Activated CD8-positive, alpha-beta memory T cell treated with anti-CD3 and anti-CD28 coated beads, Interleukin-2, amount 50 U/mL, for 48 hours (primary cell): ENCODE measurements at places on chromosomes 16 and 17.
A peak's percentile ranks its signal among the peaks of the same experiment; 100 is the strongest.

GRCh38 chr17:62219221-62219899 is 154.3 kb upstream of the MED13 start:
- DNase-seq, result no peak

DNA sequence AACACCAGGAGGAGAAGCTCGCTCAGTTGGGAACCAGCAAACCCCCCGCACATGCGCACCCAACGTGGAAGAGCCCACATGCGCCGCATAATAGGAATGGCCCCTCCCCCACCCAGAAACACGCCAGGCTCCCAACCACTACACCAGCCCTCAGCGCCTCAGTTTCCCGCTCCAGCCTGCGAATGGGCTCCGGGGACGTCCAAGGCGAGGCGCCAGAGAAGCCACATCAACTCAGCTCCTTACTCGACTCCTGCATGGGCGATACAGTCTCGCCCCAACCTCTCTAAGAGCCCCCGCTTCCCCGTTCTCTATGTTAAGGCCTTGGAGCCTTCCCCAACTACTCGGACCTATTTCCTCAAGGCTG is 504 bp downstream of the SRSF1 start:
- peak; percentile 83 for DNase-seq

GRCh38 chr16:86882586-86883280 is 304.4 kb downstream of the FOXL1 start:
- DNase-seq, result no peak

- DNase-seq, result no peak
Measured at GRCh38 chr17:35695613-35696012, 35.8 kb upstream of the RASL10B start.

DNA sequence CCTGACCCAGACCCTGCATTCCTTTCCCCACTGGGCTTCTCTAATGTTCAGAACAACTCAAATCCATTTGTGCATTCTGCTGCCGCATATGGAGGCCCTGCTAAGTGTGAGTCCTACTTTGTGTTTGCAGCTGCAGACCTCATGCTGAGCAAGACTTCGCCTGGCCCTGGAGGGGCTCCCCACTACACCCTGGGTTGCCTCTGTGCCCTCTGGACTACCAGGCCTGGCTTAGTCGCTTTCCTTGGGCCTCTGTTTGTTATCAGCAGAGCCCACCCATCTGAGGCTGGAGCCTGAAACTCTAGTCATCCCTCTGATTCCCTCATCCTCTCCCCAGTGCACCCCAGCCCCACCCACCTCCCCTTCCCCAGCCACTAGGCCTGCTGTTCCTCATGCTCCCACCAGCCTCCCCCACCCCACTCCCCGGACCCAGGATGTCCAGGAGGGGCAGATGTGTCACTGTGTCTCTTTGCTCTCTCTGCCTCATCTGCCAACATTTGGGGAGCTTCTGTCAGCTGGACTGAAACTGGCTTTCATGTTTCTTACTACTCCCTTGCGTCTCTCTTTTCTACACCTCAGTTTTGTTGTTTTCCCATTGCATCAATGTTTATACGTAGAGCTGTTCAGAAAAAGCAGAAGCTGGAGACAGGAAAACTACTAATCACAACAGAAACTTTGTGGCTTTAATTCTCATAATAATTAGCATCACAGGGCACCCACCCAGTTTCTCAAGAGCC is 17.9 kb upstream of the CD300E start:
- no peak for DNase-seq

GRCh38 chr17:8955021-8955959 is 10.2 kb downstream of the PIK3R5 start:
- DNase-seq, result no peak

- peak; percentile 65 for DNase-seq
Measured at GRCh38 chr16:50210266-50211038, 55.9 kb upstream of the ADCY7 start.

DNA sequence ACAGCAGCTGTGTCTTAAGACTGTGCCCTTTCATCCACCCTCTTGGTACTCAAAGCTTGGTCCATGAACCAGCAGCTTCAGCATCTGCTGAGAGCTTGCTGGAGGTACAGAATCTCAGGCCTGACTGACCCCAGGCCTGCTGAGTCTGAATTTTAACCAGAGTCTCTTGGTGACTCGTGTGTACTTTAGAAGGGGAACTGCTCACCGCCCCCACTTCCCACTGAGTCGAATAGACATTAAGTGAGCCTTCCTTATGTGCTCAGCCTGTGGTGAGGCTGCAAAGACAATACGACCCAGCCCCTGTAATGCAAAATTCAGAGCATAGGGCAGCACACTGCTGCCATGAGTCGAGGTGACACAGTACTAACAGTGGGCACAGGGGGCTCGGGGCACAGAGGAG is 662.8 kb downstream of the WWOX start:
- no peak for DNase-seq

DNA sequence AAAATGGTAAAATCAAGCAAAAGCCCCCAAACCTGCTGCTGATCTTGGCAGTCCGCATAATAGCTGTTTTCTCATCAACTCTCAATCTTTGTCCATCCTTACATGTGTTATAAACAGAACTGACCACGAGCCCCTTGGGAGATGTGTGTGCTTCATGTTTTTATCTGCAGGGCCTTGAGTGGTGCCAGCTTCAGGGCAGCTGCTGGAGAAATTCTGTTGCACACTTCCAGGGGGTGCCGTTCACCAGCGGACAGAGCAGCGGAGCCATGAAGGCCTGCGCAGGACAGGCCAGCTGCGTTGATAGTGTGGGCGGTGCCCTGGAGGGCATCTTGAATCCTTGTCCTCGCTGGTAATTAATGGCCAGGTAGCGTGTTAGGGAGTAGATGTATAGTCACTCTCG is 20.1 kb downstream of the MPRIP start:
- no peak for DNase-seq

- DNase-seq, result no peak
Measured at GRCh38 chr16:68617734-68618133, 27.4 kb upstream of the CDH3 start.

GRCh38 chr17:31918701-31919128 is 17.2 kb upstream of the UTP6 start:
- DNase-seq, result peak; percentile 20

DNA sequence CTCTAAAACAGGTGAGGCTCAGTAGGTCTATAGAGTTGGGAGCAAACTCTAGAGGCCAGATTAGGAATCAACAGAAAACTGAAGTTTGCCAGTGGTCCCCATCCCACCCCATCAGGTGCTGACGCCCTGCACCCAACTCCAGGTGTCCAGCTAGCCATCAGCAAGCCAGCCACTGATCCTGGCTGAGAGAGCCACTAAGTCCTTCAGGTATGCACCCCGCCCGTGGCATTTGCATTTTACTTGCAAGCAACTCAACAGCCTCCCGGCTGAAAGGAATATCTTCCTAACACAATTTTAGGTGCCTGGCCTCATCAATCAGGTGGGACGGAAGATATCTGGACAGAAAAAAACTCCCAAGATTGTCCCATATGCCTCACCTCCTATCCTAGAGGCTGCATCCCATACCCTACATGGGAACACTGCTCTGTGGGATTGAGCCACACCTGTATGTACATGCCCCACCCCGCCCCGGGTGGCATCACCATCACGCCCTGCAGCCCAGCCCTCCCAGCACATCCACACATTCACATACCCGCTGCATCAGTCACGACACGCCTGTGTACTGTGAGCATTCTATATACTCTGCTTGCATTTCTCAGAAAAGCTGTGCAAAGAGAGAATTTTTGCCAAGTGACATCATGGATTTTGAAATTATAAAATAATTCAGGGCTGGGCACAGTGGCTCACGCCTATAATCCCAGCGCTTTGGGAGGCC is 8.3 kb downstream of the OTOP3 start:
- DNase-seq, result no peak

DNA sequence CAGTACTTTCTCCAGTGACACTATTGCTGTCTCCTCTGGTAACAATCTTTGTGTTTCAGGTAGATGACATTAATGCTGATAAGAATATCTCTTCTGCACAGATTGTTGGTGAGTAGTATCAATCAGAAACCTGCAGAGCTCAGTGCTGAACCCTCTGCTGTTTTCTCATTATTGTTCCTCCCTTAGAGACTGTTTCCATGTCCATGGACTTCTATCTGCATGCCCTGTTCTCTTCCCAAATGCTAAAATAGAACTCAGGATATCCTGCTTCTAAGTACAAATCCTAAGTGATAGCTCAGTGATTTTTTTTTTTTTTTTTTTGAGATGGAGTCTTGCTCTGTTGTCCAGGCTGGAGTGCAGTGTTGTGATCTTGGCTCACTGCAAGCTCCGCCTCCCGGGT is 29.4 kb downstream of the IST1 start:
- DNase-seq, result no peak

DNA sequence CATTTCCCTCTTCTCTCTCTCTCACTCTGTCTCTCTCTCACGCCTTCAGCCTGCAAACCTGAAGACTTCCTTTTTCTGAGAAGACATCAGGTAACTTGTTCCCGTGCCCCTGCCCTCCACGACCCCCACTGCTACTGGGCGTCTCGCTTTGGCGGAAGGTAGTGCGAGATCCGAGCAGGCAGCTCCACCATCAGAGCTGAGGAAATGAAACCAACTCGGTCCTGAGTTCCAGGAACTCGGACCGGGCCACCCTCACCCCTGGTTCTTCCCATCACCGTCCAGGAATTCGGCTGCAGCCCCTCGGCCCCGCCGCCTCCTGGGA is 585 bp downstream of the MLKL start:
- peak; percentile 69 for DNase-seq

GRCh38 chr16:89040861-89041570 is 52.6 kb upstream of the ACSF3 start:
- DNase-seq, result no peak

GRCh38 chr16:67399749-67400704 is 6.7 kb upstream of the TPPP3 start:
- DNase-seq, result no peak

DNA sequence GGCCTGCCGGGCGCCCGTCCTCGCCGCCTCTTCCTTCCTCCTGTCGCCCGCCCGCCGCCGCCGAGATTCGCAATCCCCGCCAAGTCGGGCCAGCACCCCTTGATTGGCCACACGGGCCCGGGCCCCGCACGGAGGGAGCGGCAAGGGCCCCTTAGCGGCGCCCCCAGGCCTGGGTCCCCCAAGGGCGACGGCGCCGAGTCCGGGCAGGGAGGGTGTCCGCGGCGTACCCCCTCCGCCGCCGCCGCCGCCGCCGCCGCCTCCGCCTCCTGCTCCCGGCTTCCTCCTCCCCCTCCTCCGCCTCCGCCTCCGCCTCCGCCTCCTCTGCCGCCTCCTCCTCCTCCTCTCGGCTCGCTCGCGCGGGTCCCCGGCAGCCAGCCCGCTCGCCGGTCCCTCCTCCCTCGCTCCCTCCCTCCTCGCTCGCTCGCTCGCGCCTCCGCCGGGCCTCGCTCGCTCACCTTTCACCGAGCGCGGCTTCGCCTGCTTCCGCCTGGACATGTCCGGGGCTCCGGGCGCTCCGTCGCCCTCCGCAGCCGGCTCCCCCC is 561 bp downstream of the ZNF423 start:
- DNase-seq, result peak; percentile 65

- DNase-seq, result no peak
Measured at GRCh38 chr17:539066-539465, 175.6 kb downstream of the VPS53 start.

DNA sequence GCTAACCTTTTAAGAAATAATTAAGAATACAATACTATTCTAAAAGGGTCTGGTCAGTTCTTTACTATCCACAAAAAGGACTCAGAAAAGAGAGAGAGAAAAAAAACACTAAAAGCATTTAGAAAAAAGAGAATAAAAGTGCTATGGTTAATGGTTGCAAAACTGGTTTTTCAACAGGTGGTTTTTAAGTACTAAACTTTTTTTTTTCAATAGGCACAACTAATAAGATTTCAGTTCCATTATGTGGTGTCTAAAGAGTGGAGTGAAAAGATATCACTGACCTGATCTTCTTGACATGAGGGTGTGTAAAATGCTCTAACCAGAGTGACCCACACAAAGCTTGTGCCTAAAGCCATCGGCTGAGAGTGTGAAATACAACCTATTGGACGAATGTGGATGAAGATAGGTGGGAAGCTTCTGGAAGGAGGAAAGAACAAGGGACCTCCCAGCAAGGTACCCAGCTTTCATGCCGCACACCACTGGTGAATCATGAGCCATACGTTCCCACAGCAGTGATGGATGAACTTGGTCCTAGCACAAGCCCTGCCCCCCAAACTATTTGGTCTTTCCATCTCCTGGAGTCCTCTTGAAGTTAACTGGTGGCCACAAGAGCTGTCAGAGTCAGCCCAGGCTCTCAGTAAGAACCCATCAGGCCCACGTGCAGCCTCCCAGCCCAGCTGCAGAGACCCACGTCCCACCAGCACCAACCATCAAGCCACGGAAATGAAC is 103.0 kb downstream of the ZFHX3 start:
- DNase-seq, result no peak

- DNase-seq, result peak; percentile 77
Measured at GRCh38 chr16:88456356-88457292, 3.5 kb downstream of the ZFPM1 start.

- peak; percentile 72 for DNase-seq
Measured at GRCh38 chr17:77435272-77436057, 294.7 kb downstream of the SEC14L1 start.

DNA sequence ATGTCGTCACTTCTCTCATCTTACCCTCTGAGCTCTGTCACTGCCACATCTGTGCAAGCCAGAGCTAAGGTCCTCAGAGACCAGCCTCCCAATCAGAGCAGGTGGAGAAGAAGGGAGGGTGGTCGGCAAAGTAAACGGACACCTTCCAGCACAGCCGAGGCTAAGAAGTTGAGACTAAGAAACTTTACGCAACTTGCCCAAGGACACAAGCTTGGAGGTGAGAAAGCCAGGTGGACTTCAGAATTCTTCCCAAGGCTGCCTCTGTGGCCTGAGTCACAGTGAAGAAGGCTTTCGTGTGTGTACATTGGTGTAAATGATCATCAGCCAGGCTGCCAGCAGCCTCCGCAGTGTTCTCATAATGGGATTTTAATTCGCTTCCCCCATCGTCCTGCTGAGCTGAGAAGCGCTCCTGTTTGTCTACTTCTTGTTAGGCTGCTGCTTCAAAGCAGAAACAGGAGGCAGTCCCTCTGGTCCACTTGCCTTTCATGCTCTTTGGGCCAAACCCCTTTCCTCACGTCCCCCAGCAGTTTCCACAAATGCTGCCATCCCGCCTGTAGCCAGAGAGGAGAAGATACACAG is 125.0 kb upstream of the RPL38 start:
- DNase-seq, result no peak

GRCh38 chr17:76531486-76532038 is 5.9 kb downstream of the CYGB start:
- DNase-seq, result no peak

GRCh38 chr16:26824469-26824868 is 242.3 kb upstream of the C16orf82 start:
- no peak for DNase-seq

GRCh38 chr17:32814836-32815235 is 62.1 kb downstream of the MYO1D start:
- DNase-seq, result no peak
